ENCODE measurements at places on chromosomes 5 and 9.
A peak's percentile ranks its signal among the peaks of the same experiment; 100 is the strongest.

DNA sequence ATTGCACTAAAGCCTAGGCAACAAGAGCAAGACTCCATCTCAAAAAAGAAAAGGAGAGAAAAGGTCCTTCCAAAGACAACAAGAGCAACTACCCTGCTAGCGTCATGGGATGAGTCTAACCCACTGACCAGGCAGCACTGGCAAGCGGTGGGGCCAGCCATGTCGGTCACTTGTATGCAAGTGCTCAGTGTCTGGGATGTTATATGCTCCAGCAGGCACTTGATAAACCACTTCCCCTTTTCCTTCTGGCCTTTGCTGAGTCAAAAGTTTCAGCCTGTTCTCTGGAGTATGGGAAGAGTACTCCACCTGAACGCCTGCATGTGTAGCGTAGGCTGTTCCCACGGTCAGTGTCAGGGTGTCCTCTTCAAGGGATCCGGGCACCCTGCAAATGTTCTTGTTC lies 9.2 kb upstream of the MXD3 start:
- peak; percentile 91 for DNase-seq

GRCh38 chr9:91720313-91720712 lies 229.7 kb downstream of the ROR2 start:
- DNase-seq, result no peak

GRCh38 chr9:18692962-18693361 lies 219.0 kb downstream of the ADAMTSL1 start:
- no peak for DNase-seq

DNA sequence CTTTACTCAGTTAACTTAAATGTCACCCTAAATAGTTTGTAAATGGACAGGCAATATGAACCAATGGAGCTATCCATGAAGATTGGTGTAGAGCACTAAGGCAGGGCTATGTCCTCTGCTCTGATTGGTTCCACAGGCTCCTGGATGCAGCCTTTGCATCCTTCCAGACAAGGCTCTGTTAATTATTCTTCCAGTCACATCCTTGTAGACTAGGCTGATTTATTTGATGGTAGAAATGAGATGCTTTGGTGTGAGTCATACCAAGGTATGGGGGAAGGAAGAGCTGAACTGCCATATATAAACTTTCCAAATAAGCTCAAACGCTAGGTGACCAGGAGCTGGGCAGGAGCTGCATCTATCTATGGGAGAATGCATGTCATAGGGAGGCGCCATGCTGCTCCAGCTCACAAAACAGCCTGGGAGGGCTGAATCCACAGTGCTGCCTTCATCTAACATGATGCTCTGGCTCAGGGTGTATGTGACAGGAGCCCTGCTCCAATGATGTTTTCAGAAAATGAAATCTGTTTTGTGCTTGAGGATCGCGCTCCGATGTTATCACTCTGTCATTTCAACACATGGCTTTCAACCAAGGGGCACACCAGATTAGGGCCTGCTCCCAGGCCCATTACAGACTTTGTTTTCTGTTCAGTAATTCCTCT lies 818.0 kb upstream of the ZNF608 start:
- no peak for DNase-seq

- no peak for DNase-seq
These were observed 574.3 kb downstream of the LRRC70 start for GRCh38 chr5:63152871-63153270.

- DNase-seq, result peak; percentile 74
These were observed 75.8 kb downstream of the F2RL2 start for GRCh38 chr5:76547242-76547890.

GRCh38 chr5:58411372-58411771 lies 48.5 kb downstream of the PLK2 start:
- no peak for DNase-seq
